ENCODE measurements at places on chromosomes 13 and 19.

GRCh38 chr13:53759016-53759415, 730.4 kb downstream of the OLFM4 start:
- no peak for DNase-seq

- peak; percentile 83 for DNase-seq
Observed at GRCh38 chr19:46404055-46404752, 9.2 kb downstream of the CCDC8 start.

DNA sequence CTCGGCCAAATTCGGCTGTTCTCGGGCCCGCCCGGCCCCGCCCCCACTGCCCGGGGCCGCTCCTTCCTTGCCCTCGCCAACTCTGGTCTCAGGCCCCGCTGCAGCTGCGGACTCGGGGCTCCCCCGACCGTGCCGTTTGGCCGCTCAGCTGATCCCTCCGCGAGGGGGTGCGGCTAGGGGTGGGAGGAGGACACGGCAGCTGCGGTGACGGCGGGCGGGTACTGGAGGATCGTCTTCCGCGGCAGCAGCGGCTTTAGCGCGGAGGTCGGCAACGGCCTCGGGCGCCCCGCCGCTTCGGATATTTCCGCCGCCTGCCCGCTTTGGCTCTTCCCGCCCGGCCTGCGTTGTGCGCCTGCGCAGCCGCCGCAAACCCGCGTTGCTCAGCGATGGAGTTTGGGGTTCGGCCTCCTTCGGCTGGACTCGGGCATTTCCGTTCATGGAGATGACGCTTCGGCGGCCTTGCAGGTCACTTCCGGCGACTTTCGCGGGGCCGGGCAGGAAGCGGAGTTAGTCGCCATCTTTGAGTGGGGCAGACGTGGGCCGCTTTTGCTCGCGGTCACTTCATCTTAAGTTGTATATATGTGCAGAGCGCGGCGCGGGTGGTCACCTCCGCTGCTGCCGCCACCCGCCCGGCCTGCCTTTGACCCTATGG, 338 bp upstream of the UBE2M start:
- peak; percentile 99 for DNase-seq

GRCh38 chr19:51179256-51179655, 37.2 kb downstream of the SIGLEC7 start:
- no peak for DNase-seq

GRCh38 chr19:55088543-55089341, 13.1 kb downstream of the EPS8L1 start:
- DNase-seq = peak; percentile 76

DNA sequence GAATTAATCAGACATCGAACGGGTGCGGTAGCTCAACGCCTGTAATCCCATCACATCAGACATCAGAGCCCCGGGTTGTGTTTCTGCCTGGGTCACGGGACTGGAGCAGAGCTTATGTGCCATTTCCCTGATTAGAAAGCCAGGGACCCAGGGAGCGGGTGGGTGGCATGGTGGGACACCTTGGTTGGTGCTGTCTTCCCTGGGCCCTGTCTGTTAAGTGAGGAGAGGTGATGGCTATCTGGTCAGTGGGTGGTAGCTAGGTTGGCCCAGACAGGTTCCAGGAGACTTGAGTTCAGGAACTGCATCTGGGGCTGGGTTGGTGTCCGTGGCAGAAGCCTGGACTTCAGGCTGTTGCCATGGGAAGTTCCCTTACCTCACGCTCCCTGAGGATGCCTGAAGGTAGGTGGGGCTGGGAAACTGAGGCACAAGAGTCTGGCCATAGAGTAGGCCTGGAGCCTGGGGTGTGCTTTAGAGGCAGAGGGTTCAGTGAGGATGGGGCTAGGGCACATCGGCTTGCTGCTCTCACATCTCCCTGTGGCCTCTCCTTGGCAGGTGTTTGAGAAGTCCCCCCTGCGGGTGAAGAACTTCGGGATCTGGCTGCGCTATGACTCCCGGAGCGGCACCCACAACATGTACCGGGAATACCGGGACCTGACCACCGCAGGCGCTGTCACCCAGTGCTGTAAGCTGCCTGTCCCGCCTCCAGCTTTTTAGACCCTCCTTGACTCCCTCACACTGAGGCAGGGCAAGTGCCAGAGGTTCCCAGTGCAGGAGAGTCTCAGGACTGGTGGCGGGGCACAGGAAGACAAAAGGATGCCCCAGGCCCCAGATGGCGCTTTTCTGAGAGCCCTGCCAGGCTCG, 2.1 kb downstream of the RPL18A start:
- no peak for DNase-seq

GRCh38 chr13:23695196-23695595, 125.0 kb downstream of the TNFRSF19 start:
- no peak for DNase-seq

- DNase-seq = no peak
Observed at GRCh38 chr13:75855216-75855615, 219.1 kb downstream of the LMO7 start.

DNA sequence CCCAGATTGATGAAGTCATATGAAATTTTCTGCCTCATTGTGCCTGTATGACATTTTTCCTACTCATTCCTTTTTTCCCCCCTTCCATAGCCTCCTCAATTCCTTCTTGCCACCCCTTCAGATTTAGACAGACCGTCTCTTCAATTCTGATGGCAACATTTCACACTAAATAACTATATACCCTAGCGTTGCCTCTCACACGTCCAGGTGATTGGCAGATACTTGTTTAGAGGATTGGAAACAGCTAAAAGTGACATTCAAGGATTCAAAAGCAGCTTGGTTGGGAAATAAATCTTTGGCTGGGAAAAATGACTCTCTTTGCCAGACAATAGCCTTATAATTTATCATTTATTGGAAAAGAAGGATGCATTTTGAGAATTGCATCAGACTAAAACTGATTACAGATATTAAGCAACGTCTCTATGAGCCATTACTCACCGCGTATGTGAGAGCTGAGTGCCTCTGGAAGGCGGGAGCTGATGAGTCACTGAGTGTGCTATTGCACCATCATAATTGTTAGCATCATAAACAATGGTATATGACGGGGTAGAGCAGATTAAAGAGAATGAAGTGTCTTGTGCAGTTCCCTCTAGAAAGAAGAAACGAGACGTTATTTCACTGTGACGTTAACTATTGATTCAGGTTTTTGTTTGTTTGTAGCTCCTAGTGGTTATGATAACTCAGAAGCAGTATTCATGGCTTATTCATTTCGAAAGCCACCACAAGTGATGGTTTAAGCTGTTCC, 61.1 kb upstream of the FAM216B start:
- no peak for DNase-seq

GRCh38 chr19:9309974-9310446, 372 bp upstream of the ZNF699 start:
- peak; percentile 97 for DNase-seq

DNA sequence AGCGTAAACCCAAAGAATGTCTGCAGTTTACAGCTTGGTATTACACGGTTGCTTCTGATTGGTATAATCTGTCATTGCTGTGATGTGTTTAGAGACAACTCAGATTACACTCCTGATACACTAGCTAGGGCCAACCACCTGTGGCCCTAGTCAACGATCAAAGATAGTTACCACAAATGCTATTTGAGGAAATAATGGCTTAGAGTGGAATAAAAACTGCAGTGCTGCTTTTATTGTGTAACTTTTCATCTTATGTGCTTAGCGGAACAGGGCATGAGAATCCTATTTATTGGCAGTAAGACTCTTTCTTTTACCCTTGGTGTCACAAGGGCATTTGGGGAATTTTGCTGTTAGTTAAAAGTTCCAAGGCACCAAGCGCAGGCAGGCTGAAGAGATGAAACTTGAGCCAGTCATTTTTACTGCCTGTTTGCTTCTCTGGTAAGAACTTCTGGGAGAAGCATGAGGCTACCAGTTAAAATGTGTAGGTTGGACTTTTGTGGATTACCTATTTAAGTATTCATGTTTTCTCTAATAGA, 363.3 kb downstream of the KCNRG start:
- no peak for DNase-seq

DNA sequence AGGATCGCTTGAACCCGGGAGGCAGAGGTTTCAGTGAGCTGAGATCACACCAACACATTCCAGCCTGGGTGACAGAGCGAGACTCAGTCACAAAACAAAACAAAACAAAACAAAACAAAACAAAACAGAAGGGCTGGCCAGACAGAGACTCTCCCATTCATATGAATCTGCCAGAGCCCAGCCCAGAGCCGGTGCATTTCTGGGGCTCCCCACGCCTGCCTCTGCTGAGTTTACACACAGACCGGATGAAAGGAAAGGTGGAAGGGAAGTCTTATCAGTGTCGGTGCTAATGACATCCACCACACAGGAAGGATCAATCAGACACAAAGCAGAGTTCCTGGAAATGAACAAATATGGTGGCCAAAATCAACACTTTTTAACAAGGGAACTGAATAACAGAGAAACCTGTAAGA, 6.8 kb downstream of the TRAPPC6A start:
- DNase-seq = peak; percentile 60

DNA sequence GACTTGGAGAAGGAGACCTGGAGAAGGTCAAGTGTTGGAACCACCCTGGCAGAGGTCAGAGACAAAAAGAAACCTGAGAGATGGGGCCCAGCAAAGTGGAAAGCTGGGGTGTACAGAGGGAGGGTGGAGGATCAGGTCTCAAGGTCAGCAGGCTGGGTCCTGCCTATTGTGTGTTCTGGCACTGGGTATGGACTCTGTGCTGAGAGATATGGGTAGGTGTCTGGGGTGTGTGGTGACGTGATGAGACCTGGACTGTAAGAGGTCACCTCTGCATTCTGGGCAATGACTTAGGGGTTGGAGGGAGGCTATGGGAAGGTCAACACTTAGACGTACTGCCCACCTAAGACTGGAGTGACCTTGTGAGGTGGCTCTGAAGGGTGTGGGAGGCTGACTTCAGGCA, 88.1 kb downstream of the SCGB2B2 start:
- DNase-seq = no peak

- DNase-seq = no peak
Observed at GRCh38 chr13:77915686-77916085, 2.9 kb downstream of the EDNRB start.

DNA sequence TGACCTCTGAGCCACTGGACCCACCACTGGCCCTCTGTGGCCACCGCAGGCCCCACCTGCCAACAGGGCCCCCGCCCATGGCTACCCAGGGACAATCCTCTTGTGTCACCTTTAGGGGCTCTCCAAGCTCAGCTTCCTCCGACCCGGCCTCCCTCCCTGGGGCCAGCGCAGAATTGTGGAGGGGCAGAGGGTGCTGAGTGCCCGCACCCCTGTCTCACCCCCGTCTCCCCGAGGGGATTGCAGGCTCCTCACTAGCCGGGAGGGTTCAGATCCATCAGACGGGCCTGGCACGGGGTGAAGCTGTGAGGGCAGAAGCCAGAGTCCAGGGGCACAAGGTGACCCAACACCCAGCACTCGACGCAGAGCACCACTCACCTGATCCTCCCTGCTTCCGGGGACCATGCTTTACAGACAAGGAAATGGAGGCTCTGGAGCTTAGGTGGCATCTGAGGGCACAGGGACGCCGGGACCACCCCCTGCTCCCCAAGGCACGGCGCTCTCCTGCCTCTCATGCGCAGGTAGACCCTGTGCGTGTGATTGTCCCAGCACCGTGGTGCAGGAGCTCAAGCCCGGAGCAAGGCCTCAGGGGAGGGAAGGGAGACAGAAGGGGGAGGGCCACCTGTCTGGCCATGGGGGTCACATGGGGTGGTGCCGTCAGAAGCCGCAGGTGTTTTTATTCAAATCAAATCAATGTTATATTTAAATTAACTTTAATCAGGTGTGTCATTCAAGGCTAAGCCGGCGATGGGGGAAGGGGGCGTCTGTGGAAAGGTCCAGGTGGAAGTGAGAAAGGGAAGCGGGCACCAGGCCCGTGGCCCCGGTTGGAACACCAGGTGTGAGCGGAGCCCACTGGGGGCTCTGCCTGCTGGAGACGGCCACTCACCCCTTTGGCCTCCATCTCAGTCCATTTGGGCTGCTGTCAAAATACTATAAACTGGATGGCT, 21.6 kb upstream of the SPACA7 start:
- no peak for DNase-seq

- no peak for DNase-seq
Observed at GRCh38 chr19:287381-287871, 3.8 kb downstream of the PLPP2 start.

DNA sequence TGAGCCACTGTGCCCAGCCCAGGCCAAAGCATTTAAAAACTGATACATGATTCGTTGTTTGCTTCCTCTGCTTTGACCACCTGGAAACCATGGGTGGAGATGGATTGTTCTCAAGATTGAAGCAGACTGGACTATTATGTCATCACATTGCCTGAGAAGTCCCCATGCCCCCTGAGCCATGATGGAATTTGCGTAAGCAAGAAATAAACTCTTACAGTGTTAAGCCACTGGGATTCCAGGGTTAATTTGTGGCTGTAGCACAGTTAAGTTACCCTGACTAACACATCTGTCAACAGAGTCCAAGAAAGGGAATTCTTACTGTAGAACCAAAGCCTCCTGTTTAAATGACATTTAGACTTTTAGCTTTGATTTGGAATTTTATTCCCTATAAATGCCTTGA, 19.4 kb upstream of the DHRS12 start:
- no peak for DNase-seq

DNA sequence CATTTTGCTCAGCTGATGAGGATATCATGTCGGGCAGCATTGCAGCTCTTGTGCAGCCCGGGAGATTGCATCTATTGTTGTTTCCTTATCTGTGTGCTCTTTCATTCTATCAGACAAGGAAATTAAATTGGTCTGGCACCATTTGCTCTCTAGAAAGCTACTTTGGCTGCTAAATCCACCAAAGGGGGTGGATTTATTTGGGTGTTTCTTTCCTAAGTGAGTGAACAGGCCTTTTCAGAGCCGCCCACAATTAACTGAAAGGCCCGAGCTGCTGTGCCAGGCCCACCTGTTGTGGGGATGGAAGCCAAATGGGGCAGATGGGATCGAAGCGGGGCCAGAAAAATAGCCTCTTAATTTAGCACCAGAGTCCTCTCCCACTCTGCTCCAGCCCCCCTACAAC, 99.4 kb downstream of the DNAJC15 start:
- no peak for DNase-seq

Data from right cardiac atrium (tissue), 5 donors.